ENCODE measurements at places on chromosomes 11 and 22. TPM values are rescaled to one million over a fixed set of nuclear protein-coding genes. Genes with fewer than 3 reads are reported as not detected.

MRGPRG gene
- not detected for total RNA-seq

POU2AF2 gene
- total RNA-seq, result not detected

LBHD1 gene
- total RNA-seq, result 13.0 TPM

JAML gene
- total RNA-seq, result 272 TPM

OR52H1 gene
- total RNA-seq, result not detected

RIMBP3B gene
- total RNA-seq, result not detected

DNA sequence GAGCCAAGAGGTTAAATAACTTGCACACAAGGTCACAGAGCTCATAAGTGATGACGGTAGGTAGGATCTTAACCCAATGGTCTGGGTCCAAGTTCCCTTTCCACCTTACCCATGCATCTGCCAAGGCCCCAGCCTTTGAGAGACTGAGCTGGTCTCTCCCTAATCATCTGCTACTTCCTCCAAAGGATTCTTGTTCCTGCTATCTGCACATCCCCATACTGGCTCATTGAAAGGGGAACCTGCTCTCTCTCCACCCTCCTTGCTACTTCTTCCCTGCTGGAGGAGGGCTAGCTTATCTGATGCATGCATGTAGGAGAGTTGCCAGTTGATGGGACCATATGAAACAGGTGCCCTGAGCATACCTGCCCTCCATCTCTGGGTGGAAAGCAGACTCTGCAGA is 47.7 kb downstream of the COMMD9 start:
- H3K27ac ChIP-seq, result no peak overlapping the region
- DNase-seq, result no peak
- H3K4me1 ChIP-seq, result no peaks in the 10 kb centered on the region
- peaks cover 48% of the 10 kb centered on the region for H3K27me3 ChIP-seq
- H3K36me3 ChIP-seq, result no peaks in the 10 kb centered on the region
- no peak overlapping the region for H3K4me3 ChIP-seq

DNA sequence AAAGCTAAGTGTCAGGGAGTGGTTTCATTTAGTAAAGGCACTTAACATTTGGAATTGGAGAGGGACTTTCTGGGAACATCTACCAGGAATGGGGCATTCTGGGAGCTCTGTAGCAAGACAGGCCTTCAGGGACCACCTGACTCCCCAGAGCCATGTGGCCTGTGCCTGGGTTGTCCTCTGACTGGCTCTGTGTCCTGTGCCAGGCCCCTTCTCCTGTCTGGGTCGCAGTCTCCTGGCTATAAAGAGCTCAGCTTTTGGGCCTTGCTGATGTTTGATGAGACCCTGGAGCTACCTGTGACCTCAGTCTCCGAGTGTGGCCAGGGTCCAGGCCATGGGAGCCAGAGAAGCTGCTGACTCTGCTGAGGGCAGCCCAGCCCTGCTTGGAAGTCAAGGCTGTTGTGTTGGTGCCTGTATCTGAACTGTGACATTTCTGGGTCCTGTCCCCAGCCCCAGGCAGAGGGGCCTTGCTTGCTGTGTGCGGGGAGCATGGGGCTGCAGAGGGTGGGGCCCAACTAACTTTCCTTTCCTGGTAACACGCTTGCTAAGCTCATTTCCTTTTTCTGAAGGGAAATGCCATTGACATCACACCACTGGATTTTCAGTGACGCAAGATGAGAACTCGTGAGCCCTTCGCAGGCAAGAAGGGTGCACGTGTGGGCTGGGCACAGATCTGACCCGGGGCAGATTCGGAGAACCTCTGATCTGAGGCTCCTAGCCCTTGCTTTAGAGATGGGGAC is 41.3 kb downstream of the LRRC32 start:
- DNase-seq, result peak; percentile 51
- H3K36me3 ChIP-seq, result peaks cover 19% of the 10 kb centered on the region
- no peaks in the 10 kb centered on the region for H3K27me3 ChIP-seq

GRCh38 chr11:95716266-95716665 is 73.3 kb downstream of the FAM76B start:
- H3K36me3 ChIP-seq, result no peaks in the 10 kb centered on the region
- peaks cover 13% of the 10 kb centered on the region for H3K27me3 ChIP-seq
- no peak for DNase-seq
- H3K27ac ChIP-seq, result peak overlapping the region; percentile 10

GRCh38 chr11:132186699-132187098 is 816.3 kb downstream of the NTM start:
- no peaks in the 10 kb centered on the region for H3K27me3 ChIP-seq
- H3K27ac ChIP-seq, result no peak overlapping the region
- no peak overlapping the region for H3K4me3 ChIP-seq
- no peaks in the 10 kb centered on the region for H3K36me3 ChIP-seq
- H3K4me1 ChIP-seq, result no peaks in the 10 kb centered on the region
- no peak for DNase-seq

GRCh38 chr22:36673821-36674220 is 29.7 kb downstream of the CACNG2 start:
- no peak for DNase-seq
- H3K36me3 ChIP-seq, result no peaks in the 10 kb centered on the region
- no peak overlapping the region for H3K27ac ChIP-seq
- H3K4me1 ChIP-seq, result no peaks in the 10 kb centered on the region
- H3K4me3 ChIP-seq, result no peak overlapping the region

- no peaks in the 10 kb centered on the region for H3K36me3 ChIP-seq
- no peak overlapping the region for H3K4me3 ChIP-seq
- no peak for DNase-seq
- no peaks in the 10 kb centered on the region for H3K27me3 ChIP-seq
- no peak overlapping the region for H3K27ac ChIP-seq
These were observed 57.0 kb upstream of the BIRC3 start for GRCh38 chr11:102260241-102260640.

- H3K4me3 ChIP-seq, result no peak overlapping the region
- no peaks in the 10 kb centered on the region for H3K36me3 ChIP-seq
- no peak for DNase-seq
- H3K27me3 ChIP-seq, result peaks cover 33% of the 10 kb centered on the region
- H3K4me1 ChIP-seq, result no peaks in the 10 kb centered on the region
- H3K27ac ChIP-seq, result no peak overlapping the region
These were observed 24.5 kb upstream of the CACNG2 start for GRCh38 chr22:36727927-36728488.

- DNase-seq, result no peak
- H3K4me1 ChIP-seq, result peaks cover 6% of the 10 kb centered on the region
- H3K27me3 ChIP-seq, result peaks cover 24% of the 10 kb centered on the region
- no peak overlapping the region for H3K27ac ChIP-seq
- no peaks in the 10 kb centered on the region for H3K36me3 ChIP-seq
These were observed 111.1 kb downstream of the MYO18B start for GRCh38 chr22:25853078-25853477.

GRCh38 chr22:27879923-27880322 is 39.1 kb downstream of the PITPNB start:
- no peaks in the 10 kb centered on the region for H3K27me3 ChIP-seq
- peaks cover 2% of the 10 kb centered on the region for H3K36me3 ChIP-seq
- no peak for DNase-seq

DNA sequence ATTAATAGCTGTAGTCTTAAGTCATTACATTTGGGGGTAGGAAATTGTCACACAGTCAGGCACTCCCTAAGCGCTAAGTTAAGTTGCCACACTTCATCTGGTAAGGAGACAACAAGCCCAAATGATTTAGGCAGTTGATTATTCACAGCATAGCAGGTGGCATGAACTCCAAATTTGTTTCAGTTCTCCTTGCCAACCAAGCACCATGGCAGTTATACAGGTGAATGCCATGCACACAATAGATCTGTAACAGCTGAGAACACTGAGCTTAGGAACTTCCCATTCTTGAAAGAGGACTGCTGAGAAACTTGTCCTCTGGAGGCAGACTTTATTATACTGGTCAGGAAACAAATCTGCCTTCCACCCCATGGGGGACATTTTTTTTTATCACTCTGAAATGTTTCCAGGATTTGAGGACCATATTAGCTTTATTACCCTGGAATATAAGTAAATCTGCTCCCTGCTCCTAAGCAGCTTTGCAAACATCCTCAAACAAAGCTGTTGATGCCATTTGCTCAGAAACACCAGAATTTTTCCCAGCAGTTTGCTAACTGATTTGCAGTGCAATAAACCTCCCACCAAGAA is 5.1 kb upstream of the INTS4 start:
- H3K27me3 ChIP-seq, result peaks cover 8% of the 10 kb centered on the region
- no peak for DNase-seq
- H3K36me3 ChIP-seq, result no peaks in the 10 kb centered on the region

GRCh38 chr11:69167130-69167915 is 11.6 kb downstream of the SMIM38 start:
- peaks cover 23% of the 10 kb centered on the region for H3K4me1 ChIP-seq
- H3K27ac ChIP-seq, result no peak overlapping the region
- H3K4me3 ChIP-seq, result no peak overlapping the region
- peaks cover 18% of the 10 kb centered on the region for H3K27me3 ChIP-seq
- DNase-seq, result no peak

Data from activated T-cell treated with anti-CD3 and anti-CD28 coated beads, Interleukin-2, amount 50 U/mL, for 72 hours (primary cell).